ENCODE measurements at places on chromosomes 3 and 15.

DNA sequence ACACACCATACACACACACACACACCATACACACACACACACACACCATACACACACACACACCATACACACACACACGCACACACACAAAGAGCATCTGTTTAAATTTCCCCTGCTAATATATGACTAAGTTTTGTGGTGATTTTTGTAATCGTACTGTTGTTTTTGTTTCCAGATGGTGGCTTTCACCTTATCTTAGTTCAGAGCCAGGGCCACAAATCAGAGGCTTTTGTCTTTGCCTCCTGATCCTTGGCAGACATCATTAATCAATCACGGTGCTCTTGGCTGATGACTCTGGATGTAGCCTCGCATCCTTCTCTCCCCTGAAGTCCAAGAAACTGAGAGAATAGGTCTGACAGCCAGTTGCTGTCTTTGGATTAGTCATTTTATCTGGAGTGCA is 52.1 kb downstream of the EDEM1 start:
- no peak for DNase-seq

GRCh38 chr3:32575451-32576113 is 4.9 kb upstream of the DYNC1LI1 start:
- DNase-seq: no peak

- DNase-seq: no peak
These were observed 319.8 kb upstream of the LRRFIP2 start for GRCh38 chr3:37494216-37494615.

DNA sequence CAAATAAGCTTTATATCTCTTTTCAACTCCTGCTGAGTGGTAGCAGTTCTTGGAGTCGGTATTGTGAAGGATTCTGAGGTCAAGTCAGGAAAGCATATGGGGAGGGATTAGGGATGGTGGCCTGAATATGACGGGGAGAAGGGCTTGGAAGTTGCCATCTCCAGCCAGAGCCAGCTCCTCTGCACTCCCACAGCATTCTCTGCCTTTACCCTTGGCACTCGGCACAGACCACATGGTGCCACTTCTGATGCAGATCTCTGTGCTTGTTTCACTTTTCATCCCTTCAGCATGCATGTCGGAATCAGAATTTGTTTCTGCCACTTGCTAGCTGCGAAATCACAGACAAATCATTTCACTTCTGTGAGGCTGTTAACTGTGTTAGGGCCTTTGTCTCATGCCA is 52.5 kb downstream of the RAB11A start:
- no peak for DNase-seq

GRCh38 chr3:130834476-130834875 is 59.4 kb upstream of the ATP2C1 start:
- no peak for DNase-seq

GRCh38 chr3:16262174-16262573 is 2.6 kb downstream of the DPH3 start:
- no peak for DNase-seq

- no peak for DNase-seq
These were observed 19.8 kb upstream of the PIGZ start for GRCh38 chr3:196988241-196989029.

- DNase-seq: no peak
These were observed 62.2 kb downstream of the TLNRD1 start for GRCh38 chr15:81062937-81063336.

- no peak for DNase-seq
These were observed 1.5 kb downstream of the SFMBT1 start for GRCh38 chr3:53044371-53044710.

GRCh38 chr3:33491721-33492120 is 51.5 kb upstream of the UBP1 start:
- DNase-seq: no peak

- DNase-seq: no peak
These were observed 603 bp downstream of the SCAPER start for GRCh38 chr15:76904461-76905012.

GRCh38 chr15:50876260-50876988 is 32.1 kb upstream of the AP4E1 start:
- DNase-seq: no peak

DNA sequence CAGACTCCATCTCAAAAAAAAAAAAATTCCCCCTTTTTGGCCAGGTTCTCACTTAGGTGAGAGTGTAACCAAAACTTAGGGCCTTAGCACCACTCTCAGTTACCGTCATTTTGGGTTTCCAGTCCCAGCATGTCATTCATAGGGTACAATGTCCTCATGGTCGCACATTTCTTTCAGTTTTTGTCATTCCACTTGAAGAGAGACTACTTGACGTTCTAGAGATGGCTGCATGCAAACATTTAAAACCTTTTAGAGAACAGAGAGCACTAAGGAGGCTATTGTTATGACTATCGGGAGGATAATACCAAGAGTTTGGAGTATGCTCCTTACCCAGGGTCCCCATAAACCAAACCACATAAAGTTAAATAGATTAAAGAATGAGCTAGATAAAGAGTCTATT is 37.9 kb upstream of the THUMPD3 start:
- DNase-seq: no peak

DNA sequence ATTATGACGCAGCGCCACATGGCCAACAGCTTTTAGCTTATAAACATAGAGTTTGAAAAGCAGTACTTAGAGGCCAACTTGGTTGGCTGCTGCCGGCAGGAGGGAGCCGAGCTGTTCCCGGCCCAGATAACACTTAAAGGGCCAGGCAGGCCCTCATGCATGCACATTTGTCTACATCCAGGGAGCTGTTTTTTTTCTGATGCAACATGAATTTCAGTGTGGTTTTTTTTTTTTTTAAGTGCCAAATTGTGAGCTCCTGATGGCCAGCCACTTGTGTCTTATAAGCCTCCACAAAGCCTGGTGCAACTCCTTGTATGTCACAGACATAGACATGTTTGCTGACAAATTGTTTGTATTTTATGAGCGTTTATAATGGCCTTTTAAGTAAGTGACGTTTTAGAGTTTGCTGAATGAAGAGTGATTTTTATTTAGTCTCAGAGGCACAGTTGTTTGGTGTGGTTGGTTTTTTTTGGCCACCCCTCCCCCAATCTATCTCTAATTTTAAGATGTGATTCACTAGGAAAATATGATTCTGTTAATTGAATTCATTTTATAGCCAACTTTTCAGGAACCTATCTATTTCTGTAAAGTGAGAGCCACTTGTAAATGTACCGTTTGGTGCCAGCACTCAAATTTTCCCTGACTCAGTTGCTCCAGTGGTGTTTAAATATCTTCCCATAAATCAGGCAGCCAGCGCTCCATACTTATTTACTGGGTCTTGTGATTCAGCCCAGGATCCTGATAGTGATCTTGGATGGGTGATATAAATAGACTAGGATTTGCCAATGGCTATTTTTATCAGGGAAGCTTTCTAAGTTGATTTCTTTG is 134.3 kb downstream of the VGLL4 start:
- DNase-seq: peak; percentile 76

DNA sequence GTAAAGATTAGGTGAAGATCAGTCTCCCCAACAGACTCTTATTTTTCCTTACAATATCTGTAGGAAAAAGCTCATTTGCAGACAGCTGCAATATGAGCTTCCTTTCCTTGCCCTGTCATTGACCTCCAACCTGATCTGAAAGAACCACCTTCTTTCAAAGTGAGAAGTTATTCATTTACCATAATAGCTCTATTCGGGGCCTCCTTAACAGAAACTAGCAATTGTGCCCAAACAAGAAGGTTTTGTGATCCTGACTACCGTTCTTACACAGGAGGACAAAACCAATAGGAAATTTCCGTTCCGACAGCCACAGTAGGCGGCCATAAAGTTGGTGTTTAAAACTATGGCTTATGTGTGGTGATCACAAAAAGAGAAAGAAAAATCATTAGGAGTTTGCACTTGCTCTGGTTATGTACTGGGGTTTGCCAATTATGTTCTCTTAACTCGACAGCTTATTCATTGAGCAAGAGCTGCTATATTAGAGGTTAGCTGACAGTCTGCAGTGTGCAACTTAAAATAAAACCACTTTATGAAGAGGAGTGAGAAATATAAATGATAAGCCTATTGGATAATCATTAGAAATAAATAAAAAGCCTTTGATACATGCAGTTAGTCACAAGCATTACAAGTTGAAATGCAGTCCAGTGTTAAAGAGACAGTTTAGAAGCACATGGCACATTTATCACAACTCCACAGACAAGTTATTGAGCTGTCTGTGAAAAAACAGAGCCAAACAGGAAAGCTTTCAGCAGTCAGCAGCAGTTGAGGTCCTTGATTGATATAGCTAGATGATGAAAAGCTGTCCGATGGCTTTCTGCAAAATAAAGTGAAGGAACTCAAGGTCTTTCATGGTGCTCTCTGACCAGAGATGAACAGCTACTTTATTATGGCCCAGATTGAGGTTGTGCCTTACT is 199.8 kb downstream of the WDR72 start:
- DNase-seq: no peak

GRCh38 chr3:64438812-64439211 is 213.5 kb upstream of the PRICKLE2 start:
- no peak for DNase-seq

GRCh38 chr3:36991147-36991546 is 1.8 kb downstream of the EPM2AIP1 start:
- no peak for DNase-seq

- DNase-seq: no peak
These were observed 198.4 kb downstream of the FHIT start for GRCh38 chr3:61052851-61053250.

DNA sequence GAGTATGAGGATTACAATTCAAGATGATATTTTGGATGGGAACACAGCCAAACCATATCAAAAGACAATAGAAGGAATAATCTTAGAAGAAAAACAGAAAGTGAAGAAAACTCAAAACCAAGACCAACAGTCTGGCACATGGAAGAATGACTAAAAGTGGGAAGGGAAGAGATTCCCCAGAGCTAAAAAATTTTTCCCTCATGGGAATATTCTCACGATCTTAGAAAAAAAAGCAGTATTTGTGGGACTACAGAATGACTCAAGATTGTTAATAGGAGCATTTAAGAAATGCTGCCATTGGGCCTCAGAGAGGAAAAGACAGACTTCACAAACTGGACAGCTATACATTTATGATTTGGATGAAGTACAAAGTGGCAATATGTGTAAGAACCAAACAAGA is 18.3 kb downstream of the OSTN start:
- no peak for DNase-seq

- DNase-seq: no peak
These were observed 40.4 kb downstream of the MUC20 start for GRCh38 chr3:195761123-195761566.

GRCh38 chr15:35126236-35126635 is 41.1 kb upstream of the NANOGP8 start:
- no peak for DNase-seq

DNA sequence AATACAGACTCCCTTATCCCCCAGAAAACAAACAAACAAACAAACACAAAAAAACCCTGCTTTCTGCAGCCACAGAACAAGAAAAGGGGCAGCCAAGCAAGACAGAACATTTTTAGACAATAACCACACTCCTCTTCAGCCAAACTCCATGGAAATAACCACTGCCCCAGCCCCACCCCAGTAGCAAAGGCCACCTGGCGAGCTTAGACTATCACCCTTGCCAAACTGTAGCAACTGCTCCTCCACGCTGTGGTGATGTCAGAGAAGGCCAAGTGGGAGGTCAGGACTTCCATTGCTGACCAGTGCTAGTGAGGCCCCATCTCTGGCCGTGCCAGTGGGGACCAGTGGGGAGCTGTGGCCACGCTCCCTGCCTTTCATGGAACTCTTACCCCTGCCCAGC is 60.3 kb upstream of the CHRNA7 start:
- DNase-seq: no peak

- DNase-seq: peak; percentile 2
These were observed 747 bp downstream of the SORD start for GRCh38 chr15:45023659-45024225.

DNA sequence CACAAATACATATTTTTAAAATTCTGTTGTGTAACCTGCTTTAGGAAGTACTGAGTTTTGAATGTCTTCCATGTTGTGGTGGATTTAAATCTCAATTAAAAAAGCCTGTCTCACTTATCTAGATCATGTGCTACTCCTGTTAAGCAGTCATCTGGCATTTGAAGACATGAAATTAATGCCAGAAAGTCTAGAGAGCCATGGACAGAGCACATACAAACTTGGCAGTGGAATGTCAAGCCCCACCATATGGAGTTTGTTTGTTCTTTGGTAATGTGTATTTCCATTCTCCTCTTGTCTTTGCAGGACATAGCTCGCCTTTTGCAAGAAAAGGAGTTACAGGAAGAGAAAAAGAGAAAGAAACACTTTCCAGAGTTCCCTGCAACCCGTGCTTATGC is 39.3 kb upstream of the UTS2B start:
- DNase-seq: no peak

DNA sequence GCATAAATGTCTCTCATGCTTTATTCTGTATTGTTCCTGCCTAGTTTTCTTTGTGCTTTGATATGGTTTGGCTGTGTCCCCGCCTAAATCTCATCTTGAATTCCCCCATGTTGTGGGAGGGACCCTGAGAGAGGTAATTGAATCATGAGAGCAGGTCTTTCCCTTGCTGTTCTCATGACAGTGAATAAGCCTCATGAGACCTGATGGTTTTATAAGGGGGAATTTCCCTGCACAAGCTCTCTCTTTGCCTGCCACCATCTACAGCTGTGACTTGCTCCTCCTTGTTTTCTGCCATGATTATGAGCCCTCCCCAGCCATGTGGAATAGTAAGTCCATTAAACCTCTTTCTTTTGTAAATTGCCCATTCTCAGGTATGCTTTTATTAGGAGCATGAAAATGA is 1596.6 kb downstream of the SI start:
- DNase-seq: no peak

- DNase-seq: no peak
These were observed 1.5 kb downstream of the CRYBG3 start for GRCh38 chr3:97823046-97824004.

DNA sequence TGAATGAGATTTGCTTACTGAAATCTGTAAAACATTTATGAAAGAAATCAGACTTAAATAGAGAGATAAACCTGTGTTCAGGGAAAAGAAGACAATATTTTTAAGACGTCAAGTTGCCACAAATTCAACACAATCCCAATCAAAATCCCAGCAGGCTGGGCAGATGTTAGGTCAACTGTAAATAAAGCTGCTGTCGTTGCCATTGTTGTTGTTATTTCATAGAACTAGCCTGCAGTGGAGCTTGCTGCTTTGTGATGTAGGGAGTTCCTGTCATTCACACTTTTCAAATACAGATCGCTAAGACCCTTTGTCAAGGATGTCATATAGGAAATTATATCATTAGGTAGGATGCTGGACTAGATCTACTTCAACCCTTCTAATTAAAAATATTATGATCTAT is 123.1 kb downstream of the NEO1 start:
- DNase-seq: no peak

GRCh38 chr3:112987710-112988334 is 3.0 kb upstream of the GTPBP8 start:
- no peak for DNase-seq

DNA sequence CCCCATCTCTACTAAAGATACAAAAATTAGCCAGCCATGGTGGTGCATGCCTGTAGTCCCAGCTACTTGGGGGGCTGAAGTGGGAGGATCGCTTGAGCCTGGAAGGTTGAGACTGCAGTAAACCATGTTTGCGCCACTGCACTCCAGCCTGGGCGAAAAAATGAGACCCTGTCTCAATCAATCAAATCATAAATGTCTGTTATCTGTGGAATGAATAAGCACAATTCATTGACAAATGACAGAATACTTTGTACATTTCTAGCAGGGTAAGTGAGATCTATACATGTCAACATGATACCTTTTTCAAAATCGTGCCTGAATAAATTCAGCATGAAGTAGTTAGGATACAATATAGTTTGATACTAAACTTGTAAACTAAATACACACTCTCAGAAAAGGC is 181.2 kb downstream of the FOXP1 start:
- no peak for DNase-seq

- DNase-seq: no peak
These were observed 1012.2 kb upstream of the CADM2 start for GRCh38 chr3:83946554-83946953.

Data from DMS79 treated with DMSO at 0.1 percent for 48 hours (cell line).